ENCODE measurements at places on chromosomes 5 and 9.

DNA sequence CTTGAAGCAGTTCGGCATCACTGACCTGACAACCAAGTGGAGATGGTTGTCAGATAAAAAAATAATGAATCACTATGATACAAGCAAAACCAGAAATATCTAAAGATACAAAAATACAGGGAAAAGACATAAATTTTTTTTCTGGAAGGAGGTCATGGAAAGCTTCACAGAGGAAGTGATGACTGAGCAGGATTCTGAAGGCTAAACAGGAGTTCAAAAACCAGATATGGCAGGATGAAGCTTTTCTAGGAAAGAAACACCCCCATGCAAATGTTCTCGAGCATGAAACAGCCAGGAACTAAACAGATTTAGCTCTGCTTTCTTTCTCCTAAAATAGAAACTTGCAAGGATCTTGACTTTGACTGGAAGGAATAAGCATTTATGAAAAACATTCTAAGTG, 60.7 kb upstream of the IFNE start:
- no peak for DNase-seq

- no peak for DNase-seq
Observed at GRCh38 chr5:140176031-140176387, 1.0 kb downstream of the CYSTM1 start.

DNA sequence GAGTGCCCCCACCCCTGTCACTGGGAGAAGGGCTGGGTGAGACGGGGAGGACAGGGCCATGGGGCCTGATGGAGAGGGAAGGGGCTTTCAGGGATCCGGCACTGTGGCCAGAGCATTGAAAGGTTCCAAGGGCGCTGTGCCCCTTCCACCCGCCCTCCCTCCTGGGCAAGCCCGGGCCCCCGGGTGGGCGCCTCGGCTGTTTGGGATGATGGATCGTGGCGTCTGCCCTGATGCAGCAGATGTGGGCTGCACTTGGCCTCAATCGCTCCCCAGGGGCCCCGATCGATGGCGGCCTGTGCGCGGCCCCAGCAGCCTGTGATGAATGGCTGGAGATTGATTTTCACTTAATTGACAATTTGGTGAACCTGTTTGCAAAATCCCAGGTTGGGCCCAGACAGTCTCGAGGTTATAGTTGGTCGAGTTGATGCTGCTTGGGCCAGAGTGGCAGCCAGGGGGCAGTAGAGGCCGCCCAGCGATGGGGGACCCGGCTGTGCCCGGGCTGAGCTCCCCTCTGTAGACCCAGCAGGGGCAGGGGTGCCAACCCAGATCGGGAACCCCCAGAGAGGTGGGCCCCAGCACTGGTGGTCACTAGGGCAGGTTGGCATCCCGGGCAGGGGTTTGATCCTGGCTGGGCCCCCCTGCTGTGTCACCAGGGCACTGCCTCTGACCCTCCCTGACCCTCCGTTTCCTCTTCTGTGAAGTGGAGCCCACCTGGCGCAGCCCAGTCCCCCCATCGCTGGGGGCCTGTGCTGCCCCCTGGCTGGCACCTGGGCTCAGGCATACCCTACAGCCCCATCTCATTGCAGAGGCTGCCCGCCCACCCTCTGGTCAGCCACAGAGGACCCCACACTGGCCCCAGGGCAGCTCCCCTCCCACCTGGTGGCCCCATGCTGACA, 34.7 kb downstream of the LHX3 start:
- DNase-seq, result peak; percentile 33

DNA sequence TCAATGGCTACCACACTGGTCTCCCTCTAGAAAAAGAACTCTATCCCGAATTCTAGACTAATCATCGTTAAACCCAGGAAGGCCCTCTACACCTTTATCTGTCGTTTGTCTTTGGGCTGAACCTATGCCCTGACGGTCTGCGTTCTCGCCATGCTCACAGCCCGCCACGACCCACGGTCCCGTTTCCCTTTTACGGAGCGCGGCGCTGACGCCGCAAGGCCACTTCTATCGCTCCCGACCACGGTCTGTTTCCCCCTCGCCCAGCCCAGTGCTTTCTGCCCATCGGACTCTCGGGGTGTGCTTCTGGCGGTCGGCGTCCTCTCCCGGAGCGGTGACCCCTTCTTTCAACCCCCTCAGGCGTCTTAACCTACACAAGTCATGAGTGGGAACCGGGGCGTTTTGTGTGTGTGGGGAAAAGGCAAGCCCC, 974 bp downstream of the C9orf40 start:
- DNase-seq, result peak; percentile 80

DNA sequence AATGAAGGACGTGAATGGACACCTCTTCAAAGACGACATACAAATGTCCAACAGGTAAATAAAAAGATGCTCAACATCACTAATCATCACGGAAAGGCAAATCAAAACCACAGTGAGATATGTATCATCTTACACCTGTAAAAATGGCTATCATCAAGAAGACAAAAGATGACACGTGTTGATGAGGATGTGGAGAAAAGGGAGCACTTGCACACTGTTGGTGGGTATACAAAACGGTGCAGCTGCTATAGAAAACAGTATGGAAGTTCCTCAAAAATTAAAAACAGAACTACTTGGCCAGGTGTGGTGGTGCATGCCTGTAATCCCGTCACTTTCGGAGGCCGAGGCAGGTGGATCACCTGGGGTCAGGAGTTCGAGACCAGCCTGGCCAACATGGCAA, 47.9 kb downstream of the STK10 start:
- DNase-seq, result no peak

- DNase-seq, result no peak
Observed at GRCh38 chr5:38515646-38516045, 40.8 kb downstream of the LIFR start.

DNA sequence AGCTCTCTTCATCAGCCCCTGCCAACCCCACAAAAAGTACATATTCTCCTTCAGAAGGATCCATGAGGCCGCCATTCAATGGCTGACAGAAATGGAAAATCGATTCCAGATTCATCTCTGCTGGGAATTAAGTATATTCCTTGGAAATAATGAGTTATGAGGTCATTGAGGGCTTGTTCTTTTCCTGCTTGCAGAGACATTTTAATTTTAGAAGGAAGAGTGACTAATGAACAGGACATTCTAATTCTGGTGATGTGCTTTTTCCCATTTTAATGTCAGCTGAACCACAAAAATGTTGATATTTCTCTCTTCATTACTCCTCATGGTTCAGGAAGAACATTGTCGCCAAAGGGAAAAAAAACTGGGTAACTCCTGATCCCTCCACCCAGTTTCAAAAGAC, 314.0 kb downstream of the PIK3R1 start:
- no peak for DNase-seq

- DNase-seq, result peak; percentile 67
Observed at GRCh38 chr9:81719972-81720371, 30.6 kb upstream of the TLE1 start.

DNA sequence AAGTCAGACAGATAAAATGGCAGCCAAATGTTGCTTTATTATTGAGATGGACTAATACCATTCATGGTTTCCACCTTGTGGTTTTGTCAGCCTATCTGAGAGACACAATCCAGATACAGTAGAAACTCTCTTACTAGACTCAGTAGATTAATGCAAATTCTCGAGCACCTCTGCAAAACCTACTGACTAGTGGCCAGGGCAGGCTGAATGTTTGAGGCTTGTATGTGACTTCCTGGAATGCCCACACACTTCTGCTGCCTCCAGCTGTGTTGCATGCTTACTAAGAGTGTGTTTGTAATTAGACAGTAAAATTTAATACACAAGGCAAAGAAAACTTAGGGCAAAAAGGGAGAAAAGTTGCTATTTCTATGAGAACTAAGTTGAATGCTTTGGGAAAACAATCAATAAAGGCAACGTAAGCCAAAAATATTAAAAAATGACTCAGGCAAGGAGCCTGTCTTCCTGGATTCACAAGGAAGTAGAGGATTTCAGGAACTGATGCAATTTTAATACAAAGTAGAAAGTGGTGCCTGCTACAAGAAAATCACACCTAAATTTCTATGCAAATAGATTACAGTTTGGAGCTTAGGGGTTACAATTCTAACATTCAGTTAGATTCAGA, 30.2 kb upstream of the CCNG1 start:
- no peak for DNase-seq

- DNase-seq, result no peak
Observed at GRCh38 chr9:134293611-134294152, 32.6 kb upstream of the RXRA start.

GRCh38 chr9:33106827-33107621, 30.6 kb upstream of the SMU1 start:
- no peak for DNase-seq

DNA sequence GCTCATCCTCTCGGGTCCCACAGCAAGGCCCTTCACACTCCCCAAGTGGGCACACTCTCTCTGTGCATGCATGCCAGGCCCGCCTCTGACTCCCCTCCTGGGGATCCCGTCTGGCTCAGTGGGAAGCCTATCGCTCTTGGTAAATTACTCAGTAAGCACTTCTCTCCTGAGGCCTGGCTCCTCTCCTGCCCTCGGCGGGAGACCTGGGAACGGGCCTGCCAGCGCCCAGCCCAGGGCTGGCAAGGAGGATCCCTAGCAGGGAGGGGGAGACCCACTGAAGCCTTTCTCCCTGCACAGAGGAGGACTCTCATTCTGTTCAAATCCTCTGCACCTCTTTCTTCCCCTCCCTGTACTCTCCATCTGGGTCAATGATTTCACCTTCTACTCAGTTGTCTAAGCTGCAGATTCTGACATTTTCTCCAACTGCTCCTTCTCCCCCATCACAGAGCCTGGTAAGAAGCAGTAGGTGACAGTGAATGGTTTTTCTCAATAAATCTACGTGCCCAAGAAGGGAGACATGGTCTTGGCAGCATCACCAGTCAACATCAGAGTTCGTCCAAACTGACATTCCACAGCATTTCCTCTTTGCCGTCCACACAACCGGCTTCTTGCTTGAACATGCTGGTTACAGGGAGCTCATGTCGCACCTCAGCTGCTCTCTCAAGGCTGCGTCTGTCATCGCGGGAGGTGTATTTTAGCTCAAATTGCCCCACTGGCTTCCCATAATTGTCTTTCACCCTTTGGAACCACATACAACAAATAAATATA, 81.9 kb downstream of the GPR21 start:
- no peak for DNase-seq

GRCh38 chr5:126927429-126927828, 102.9 kb downstream of the MARCHF3 start:
- DNase-seq, result no peak

GRCh38 chr9:69400470-69400869, 75.5 kb downstream of the ENTREP1 start:
- no peak for DNase-seq

DNA sequence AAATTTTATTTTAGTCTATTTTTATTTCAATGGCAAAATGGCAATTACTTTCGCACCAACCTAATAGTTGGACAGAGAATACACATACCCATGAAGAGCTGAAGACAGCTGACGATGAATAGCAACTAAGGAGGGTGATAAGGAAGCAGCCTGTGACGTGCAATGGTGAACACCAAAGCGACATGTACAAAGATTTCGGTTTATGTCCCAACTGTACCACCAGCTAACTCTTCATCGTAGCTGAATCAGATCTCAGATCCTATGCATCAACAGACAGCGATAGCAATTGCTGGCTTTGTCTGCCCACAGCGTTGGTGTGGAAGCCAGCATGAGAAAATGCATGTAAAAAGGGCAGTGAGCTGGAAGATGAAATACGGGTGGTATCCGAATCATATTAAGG, 130.6 kb upstream of the ANKH start:
- DNase-seq, result no peak

Measured in erythroblast (primary cell).